ENCODE measurements at places on chromosomes 4 and X.

GRCh38 chr4:146033149-146033548, 94.5 kb upstream of the ZNF827 start:
- H3K4me1 ChIP-seq: peaks cover 20% of the 10 kb centered on the region
- H3K27ac ChIP-seq: no peak overlapping the region
- no peak for DNase-seq
- no peak overlapping the region for H3K4me3 ChIP-seq
- H3K27me3 ChIP-seq: peaks cover 2% of the 10 kb centered on the region

GRCh38 chrX:111823128-111823527, 52.9 kb upstream of the TRPC5OS start:
- H3K4me1 ChIP-seq: no peaks in the 10 kb centered on the region
- peaks cover 1% of the 10 kb centered on the region for H3K27me3 ChIP-seq
- no peak overlapping the region for H3K4me3 ChIP-seq
- DNase-seq: no peak

DNA sequence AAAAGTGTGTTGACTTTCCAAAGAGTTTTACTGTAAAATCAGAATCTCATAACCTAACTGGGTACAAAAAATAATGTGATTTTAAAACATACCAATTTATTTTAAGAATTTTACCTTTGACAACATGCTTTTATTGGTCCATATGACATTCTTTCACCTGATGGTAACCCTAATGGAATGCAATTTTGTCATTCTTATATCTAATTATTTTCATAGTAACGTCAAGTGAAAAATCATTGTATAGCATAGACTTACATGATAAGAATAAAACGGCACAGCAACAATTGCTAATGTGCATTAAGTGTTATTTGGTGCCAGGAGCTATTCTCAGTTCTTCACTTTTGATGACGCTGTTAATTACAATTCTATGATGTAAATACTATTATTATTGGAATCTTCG, 13.6 kb downstream of the UNC5C start:
- H3K4me3 ChIP-seq: no peak overlapping the region
- H3K27ac ChIP-seq: no peak overlapping the region
- DNase-seq: no peak
- H3K27me3 ChIP-seq: no peaks in the 10 kb centered on the region
- H3K4me1 ChIP-seq: no peaks in the 10 kb centered on the region

DNA sequence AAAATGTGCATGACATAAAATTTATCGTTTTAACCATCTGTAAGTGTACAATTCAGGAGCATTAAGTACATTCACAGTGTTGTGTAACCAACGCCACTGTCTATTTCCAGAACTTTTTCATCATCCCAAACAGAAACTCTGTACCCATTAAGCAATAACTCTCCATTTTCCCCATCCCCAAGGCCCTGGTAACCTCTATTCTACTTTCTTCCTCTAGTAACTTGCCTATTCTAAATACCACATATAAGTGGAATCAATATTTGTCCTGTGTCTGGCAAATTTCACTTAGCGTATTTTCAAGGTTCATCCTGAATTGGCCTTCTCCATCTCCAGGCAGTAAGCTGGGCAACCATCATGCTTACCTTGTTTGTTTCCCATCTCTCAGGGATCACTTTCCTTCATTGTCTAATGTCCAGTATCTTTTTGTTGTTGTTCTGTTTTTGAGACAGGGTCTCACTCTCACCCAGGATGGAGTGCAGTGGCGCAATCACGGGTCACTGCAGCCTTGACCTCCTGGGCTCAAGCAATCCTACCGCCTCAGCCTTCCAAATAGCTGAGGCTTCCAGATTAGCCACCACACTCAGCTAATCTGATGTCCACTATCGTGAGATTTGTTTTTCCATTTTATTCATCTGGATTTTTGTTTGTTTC, 17.7 kb upstream of the GRIPAP1 start:
- peaks cover 6% of the 10 kb centered on the region for H3K36me3 ChIP-seq
- H3K4me1 ChIP-seq: no peaks in the 10 kb centered on the region
- no peak overlapping the region for H3K27ac ChIP-seq
- H3K4me3 ChIP-seq: no peak overlapping the region
- no peak for DNase-seq

- H3K4me3 ChIP-seq: no peak overlapping the region
- DNase-seq: no peak
- peaks cover 67% of the 10 kb centered on the region for H3K36me3 ChIP-seq
Measured at GRCh38 chr4:2954358-2955185, 8.6 kb downstream of the NOP14 start.

DNA sequence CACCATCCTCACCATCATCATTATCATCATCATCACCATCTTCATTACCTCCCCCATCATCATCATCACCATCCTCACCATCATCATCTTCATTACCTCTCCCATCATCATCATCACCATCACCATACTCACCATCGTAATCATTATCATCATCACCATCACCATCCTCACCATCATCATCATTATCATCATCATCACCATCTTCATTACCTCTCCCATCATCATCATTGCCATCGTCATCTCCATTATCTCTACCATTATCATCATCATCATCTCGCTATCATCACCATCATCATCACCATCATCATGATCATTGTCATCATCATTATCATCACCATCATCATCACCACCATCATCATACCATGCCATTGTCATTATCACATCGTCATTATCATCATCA, 362.9 kb downstream of the DHRSX start:
- H3K36me3 ChIP-seq: no peaks in the 10 kb centered on the region
- no peaks in the 10 kb centered on the region for H3K27me3 ChIP-seq
- H3K4me3 ChIP-seq: no peak overlapping the region
- H3K27ac ChIP-seq: no peak overlapping the region
- no peaks in the 10 kb centered on the region for H3K4me1 ChIP-seq

DNA sequence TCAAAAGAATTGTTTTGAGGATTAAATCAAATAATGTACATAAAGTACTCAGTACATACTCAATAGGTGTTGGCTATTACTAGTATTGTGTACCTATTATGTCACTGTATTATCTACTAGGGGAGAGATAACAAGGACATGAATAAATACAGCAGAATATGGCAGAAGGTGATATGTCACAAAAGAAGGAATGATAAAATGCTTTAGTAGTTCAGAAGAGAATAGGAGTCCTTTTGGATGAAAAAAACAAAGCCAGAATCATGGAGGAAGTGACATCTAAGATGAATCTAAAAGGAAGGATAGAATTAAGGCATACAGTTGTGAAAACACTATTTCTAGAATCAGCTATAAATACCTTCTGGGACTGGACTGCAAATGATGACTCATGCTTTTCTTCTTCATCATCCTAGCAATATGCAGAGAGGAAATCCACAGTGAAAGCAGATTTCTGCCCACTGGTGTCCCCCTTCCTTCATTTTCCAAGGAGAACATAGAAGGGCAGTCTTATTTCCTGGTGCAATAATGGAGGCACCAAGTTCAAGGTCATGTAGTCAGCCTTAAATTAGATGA, 98.7 kb downstream of the GLUD2 start:
- no peak overlapping the region for H3K27ac ChIP-seq
- H3K4me3 ChIP-seq: no peak overlapping the region
- H3K36me3 ChIP-seq: no peaks in the 10 kb centered on the region
- no peak for DNase-seq

DNA sequence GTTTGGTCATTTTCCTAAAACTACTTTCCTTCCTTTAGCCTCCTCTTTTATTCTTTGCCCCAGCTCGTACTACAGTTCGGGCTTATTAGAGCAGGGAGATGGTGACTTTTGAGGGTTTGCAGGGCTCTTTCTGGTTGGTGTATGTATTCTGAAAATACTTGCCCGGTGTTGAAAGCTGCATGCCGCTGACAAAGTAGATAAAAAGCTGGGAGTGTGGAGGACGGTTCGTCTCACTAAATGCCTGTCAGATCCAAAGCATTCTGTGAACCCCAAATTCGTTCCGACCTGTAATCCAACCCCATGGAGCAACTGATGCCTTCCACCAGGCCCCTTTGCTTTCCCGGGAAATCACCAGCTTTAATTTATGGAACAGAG, 19.2 kb downstream of the TRIM2 start:
- H3K27me3 ChIP-seq: no peaks in the 10 kb centered on the region
- no peak for DNase-seq
- H3K4me3 ChIP-seq: peak overlapping the region; percentile 97
- peaks cover 47% of the 10 kb centered on the region for H3K4me1 ChIP-seq

DNA sequence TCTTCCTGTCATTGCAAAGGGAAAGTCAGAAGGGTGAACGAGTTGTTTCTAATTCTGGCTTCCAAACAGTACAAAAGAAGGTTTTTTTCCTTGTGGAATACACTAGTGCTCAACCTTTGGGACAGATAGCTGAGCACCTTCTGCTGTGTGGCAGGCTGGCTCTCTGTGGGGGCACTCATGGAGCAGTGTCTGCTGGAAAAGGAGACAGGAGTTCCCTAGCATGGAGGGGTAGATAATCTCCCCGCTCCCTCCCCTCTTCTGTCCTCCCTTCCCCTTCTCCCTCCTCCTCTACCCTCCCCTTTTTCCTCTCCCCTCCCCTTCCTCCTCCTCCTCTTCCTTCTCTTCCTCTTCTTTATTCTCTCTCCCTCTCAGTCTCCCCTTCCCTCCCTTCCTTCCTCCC, 62.4 kb upstream of the MTM1 start:
- peaks cover 18% of the 10 kb centered on the region for H3K4me1 ChIP-seq
- no peaks in the 10 kb centered on the region for H3K36me3 ChIP-seq
- H3K27ac ChIP-seq: no peak overlapping the region
- no peak for DNase-seq

GRCh38 chr4:106369456-106370060, 980 bp upstream of the GIMD1 start:
- no peaks in the 10 kb centered on the region for H3K27me3 ChIP-seq
- peak overlapping the region; percentile 38 for H3K27ac ChIP-seq
- peak overlapping the region; percentile 59 for H3K4me3 ChIP-seq
- DNase-seq: peak; percentile 69

DNA sequence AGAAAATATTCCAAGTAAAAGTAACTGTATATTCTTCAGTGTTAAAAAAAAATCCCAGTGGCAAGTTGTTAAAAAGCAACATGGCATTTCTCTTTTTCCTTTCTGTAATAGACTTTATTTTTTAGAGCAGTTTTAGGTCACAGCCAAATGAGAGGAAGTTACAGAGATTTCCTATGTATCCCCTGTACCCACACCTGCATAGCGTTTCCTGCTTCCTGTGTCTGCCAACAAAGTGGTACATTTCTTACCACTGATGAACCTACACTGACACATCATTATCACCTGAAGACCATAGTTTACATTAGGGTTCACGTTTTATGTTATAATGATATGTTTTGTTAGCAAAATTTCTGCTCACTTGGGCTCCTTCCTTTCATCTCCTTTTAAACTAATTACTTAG, 124.7 kb downstream of the GPAT3 start:
- H3K4me1 ChIP-seq: peaks cover 30% of the 10 kb centered on the region
- no peaks in the 10 kb centered on the region for H3K36me3 ChIP-seq
- H3K27me3 ChIP-seq: peaks cover 15% of the 10 kb centered on the region
- H3K4me3 ChIP-seq: no peak overlapping the region
- DNase-seq: no peak

- no peaks in the 10 kb centered on the region for H3K27me3 ChIP-seq
- H3K27ac ChIP-seq: no peak overlapping the region
Measured at GRCh38 chr4:113294908-113295307, 245.5 kb downstream of the ANK2 start.

DNA sequence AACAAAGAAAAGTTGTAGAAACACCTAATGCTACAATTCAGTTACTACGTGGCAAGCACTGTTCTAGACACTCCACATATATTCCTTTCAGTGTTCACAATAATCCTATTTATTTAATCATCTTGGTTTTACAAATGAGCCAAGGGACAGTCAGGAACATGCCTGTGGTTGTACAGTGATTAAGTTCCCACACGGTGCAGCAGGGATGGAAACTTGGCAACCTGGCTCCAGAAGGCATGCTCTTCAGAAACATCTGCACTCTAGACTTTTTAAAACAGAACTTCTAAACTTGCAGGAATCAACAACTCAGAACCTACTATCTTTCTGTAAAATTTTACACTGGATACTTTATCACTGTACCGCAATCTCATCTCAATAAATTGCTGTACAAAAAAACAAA, 32.1 kb downstream of the TAPT1 start:
- H3K27me3 ChIP-seq: no peaks in the 10 kb centered on the region
- peaks cover 19% of the 10 kb centered on the region for H3K4me1 ChIP-seq
- no peak for DNase-seq
- H3K36me3 ChIP-seq: no peaks in the 10 kb centered on the region
- no peak overlapping the region for H3K4me3 ChIP-seq

DNA sequence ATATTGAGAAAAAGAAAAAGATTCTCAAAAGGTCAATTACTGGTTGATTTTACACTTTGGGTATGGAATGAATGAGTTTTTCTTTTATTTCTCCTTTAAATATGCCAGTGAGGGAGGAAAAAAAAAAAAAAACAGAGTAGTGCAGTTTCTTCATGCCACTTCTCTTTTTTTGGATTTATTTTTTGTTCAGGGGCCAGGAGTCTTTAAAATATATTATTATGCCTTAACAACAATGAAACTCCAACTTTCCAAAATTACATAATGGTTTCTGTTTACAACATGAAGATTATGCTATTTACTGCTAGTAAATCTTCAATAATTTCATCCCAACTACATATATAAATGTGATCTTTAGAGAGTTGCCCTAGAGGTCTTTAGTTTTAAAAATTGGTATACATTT, 31.9 kb downstream of the DTHD1 start:
- no peak overlapping the region for H3K4me3 ChIP-seq
- H3K4me1 ChIP-seq: no peaks in the 10 kb centered on the region
- H3K27me3 ChIP-seq: no peaks in the 10 kb centered on the region

DNA sequence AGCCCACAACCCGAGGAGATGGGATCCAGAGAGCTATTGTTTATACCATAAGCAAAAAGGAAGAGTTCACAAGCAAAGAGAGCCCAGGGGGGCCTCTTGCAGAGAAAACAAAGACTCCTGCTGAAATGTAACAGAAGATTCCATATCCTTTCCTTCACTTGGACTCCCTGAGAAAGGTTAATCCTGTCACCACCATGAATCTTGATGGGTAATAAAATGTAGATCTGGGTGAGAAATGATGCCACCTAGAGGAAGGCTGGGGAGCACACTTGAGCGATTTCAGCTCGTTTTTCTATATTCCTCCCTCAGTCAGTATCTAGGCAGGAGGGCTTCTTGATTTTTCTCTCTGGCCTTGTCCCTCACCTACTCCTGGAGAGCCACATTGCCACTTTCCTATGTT, 10.2 kb upstream of the KCNE5 start:
- 0 out of 2 replicates have a peak, but pooled peaks cover 8% of the 10 kb centered on the region for H3K36me3 ChIP-seq
- DNase-seq: peak; percentile 11
- no peak overlapping the region for H3K4me3 ChIP-seq
- H3K27me3 ChIP-seq: no peaks in the 10 kb centered on the region

DNA sequence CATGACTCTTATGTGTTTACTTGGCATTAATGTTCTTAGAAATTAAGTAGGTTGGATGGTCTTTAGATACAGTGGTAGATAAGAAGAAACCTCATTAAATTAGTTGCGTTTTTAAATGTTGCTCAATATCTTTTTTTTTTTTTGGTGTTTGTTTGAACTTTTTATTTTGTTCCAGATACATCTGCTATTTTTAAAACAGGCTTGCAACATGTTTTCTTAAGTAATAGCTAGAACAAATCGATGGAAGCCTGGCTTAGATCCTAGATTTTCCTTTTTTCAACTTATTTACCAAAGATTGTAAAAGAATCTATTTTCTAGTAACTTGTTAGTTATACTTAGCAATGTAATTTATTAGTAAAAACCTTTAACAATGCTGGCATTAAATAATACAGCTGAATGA, 9.3 kb downstream of the CNKSR2 start:
- DNase-seq: no peak
- H3K27me3 ChIP-seq: no peaks in the 10 kb centered on the region
- no peaks in the 10 kb centered on the region for H3K36me3 ChIP-seq
- H3K4me3 ChIP-seq: no peak overlapping the region
- no peak overlapping the region for H3K27ac ChIP-seq
- H3K4me1 ChIP-seq: no peaks in the 10 kb centered on the region

Measured in HFFc6 (cell line).